NT2/D1 (cell line): ENCODE measurements at places on chromosomes 7 and 10.

DNA sequence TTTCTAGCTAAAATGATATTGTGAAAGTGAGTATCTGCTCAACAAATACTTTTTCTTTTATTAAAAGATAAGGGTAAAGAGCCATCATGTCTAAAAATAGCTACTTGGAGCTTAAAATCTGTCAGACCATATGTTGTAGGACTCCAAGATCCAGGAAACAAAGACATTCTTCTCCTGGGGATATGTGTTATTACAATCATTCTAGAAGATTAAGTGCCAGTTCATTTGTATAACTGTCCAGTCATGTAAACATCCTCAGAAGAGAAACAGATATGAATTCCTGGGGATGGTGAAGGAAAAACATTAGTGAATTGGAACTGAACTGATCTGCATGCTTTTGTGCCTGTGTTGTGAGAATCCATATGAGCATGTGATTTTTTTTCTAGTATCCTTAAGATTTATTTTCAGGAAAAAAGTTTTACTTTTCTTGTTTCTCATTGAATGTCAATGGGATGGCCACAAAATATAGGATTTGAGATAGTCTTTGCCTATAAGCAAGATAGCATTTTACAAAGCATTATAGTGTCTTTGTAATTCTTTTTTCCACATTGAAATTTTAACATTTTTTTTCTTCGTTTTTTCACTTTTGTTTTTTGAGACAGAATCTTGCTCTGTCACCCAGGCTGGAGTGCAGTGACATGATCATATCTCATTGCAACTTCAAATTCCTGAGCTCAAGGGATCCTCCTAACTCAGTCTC, 14.4 kb upstream of the MTERF1 start:
- no peak for DNase-seq

DNA sequence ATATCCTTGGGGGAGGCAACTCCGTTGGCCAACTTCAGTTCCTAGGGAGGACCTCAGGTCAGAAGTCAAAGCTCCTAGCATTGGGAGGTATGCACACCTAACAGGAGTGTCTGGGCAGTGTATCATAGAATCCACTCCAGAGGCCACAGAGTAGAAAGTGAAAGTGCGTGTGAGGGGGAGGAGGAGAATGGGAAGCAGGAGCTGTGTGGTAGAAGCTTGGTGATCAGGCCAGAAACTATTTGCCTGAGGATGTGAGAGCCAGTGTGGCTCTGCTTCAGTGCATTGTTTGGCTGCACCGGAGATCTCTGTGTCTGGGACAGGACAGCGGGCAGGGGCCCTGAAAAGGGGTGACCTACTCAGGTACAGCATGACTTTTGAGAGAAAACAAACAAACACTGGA, 557.4 kb upstream of the VSTM2A start:
- no peak for DNase-seq

DNA sequence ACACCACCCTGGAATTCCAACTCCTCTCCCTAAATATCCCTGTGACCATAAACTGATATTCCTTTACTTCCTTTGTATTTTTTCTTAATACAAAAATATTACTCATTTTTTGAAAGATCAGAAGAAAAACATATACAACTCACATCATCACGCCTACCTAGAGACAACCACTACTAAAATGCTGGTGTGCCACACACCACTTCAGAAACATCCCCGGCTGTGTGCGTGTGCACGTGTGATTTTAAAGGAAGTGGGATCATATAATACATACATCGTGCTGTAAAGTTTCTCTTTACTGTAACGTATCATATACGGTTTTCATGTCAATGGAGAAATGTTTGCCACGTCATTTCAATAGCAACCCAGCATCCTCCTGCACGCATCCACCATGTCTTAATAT, 76.5 kb downstream of the ITIH5 start:
- DNase-seq, result no peak

GRCh38 chr10:131881104-131881880, 19.5 kb upstream of the PPP2R2D start:
- DNase-seq, result no peak

- DNase-seq, result no peak
These were observed 108.8 kb downstream of the SGMS1 start for GRCh38 chr10:50514995-50515394.

- DNase-seq, result no peak
These were observed 81.3 kb downstream of the VWDE start for GRCh38 chr7:12322284-12322902.

DNA sequence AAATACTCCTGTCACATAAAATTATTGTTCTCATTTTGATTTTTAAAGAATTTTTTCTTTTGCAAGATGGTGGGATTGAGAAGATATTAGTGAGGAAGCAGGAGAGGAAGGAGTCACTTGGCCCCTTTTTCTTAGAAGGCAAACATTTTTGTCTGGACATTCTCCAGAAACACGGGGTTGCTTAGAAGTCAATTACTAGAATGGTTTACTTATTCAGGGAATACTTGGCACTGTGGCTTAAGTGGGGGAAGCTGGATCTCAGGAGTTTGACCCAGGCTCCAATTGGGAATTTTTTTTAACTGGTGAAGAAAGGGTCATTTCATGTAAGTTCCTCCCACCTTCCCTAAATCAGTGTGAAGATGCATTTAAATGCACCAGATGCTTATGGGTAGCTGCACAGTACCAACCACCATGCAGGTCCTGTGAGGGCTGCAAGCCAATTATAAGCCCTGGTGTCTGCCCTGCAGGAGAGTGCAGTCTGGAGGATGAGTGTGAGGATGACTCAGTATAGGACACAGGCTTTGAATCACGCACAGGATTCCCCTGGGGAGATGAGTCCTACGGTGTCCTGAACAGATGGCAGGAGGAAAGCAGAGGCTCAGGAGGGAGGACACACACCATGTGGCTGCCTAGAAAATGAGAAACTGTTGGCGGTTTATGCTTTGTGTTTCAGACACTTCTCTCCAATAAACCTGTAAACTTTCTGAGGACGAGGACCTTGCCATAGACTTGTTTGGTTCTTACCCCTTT, 299.1 kb downstream of the PLXNA4 start:
- no peak for DNase-seq

DNA sequence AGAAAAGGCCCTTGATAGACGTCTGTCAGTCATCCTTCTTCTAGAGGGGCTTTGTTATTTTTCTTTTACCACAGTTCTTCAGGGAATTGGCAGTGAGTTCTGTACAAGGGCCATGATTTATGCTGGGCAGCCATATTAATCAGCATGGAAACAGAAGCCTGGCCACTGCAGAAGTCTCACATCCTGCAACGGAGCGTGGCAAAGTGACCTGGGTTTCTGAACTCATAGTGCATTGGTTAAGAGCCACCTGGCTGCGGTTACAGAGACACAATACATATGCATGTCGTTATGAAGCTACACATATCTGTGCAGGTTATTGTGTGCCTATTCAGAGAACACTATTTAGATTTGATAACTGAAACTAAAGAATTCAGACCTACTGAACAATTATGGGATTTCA, 419.4 kb upstream of the CELF2 start:
- no peak for DNase-seq

DNA sequence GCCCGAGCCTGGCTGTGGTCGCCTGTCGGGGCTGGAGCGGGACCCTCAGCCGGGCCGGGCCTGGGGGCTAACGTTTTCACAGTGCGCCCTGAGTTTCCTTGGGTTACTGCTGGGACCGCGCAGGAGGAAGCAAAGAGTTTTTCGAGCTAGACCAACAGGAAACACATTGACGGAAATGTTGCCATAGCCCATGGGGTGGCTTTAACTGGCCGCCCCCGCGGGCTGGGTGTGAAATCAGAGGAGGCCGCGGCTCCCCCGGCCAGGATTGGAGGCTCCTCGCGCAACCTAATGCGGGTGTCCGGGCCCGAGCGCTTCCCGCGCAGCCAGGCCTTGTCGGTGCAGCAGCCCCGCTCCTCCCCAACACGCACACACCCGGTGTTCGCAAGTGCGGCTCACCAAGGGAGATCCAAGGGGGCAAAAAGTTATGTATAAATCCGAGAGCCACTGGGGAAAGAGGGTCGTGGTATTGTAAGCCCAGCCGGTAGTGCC, 1.9 kb downstream of the HHEX start:
- no peak for DNase-seq
